ENCODE measurements at places on chromosomes 5 and 9. TPM values are rescaled to one million over a fixed set of nuclear protein-coding genes. Genes with fewer than 3 reads are reported as not detected.

- DNase-seq, result no peak
These were observed 3.0 kb downstream of the NADK2 start for GRCh38 chr5:36238502-36239295.

- DNase-seq, result no peak
These were observed 11.3 kb upstream of the HAVCR2 start for GRCh38 chr5:157120102-157120501.

DNA sequence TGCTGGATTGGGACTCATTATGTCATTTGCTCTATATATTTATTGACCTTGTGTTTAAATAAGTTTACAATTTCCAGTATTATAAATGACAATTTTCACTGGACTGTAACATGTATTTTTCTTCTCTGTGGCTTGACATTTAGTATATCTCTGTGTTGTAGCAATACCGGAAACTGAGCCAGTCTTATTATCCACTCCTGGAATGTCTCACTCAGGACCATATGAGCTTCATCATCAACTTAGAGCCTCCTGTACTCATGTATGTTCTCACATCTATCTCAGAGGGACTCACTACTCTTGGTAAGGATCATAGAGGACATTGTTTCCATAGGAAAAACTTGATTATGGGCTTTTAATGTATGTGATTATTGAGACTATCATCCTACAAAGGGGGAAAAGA lies 66.5 kb upstream of the TLX3 start:
- DNase-seq, result no peak

GRCh38 chr9:133691191-133691590 lies 47.0 kb downstream of the SARDH start:
- DNase-seq, result no peak

- no peak for DNase-seq
These were observed 45.6 kb downstream of the AOPEP start for GRCh38 chr9:94772144-94772543.

DNA sequence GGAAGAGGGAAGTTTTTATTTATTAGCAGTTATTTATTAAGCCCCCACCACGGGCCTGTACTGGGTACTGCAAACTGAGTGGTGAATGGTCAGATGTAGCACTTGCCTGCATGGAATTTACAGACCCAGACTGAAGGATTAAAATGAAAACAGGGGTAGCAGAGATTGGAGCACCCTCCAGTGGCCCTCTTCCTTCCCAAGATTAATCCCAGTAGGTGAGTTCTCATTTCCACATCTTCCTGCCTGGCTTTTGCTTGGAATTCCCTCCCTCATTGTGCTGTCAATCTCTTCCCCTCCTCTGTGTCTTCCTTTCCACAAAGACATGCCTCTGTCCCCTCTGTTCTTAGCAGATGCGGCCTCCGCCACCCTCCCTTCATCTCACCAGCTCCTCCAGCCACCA lies 39.2 kb downstream of the MVB12B start:
- DNase-seq, result no peak

DNA sequence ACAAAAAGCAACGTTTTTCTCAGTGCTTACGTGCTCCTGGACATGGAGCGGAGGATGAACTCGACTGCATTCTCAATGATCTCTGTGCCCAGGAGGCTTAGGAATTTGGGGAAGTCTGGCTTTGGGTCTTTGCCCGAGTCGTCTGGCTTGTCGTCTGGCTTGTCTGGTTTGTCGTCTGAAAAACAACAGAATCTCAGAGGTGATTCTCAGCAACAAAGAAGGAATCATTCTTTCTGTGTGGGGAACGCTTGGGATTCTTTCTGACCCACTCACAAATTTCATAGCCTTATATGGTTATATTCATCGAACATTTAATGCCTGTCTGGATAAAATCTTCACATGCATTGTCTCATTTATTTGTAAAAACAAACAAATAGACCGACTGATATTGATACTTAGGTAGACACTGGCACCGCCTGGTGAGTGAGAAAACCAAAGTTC lies 4.7 kb downstream of the C5orf46 start:
- no peak for DNase-seq

DNA sequence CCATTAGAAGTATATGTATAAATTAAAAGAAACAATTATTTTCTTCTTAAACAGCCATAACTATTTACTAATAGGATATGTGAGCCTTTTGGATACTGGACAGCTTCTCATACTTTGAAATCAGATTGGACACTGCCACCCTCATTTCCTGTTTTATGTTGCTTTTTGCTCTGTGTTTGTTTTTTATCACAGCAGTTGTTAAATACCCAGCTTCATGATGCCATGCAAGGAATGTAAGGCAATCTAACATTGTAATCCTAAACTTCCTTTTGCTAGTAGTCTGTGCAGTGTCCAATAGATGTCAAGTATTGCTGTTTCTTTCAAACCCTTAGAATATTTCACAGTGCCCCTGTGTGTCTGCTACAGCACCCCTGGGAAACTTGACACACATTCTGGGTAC lies 56.2 kb downstream of the CNTLN start:
- no peak for DNase-seq

GRCh38 chr9:89562186-89562814 lies 42.5 kb upstream of the GADD45G start:
- no peak for DNase-seq

DNA sequence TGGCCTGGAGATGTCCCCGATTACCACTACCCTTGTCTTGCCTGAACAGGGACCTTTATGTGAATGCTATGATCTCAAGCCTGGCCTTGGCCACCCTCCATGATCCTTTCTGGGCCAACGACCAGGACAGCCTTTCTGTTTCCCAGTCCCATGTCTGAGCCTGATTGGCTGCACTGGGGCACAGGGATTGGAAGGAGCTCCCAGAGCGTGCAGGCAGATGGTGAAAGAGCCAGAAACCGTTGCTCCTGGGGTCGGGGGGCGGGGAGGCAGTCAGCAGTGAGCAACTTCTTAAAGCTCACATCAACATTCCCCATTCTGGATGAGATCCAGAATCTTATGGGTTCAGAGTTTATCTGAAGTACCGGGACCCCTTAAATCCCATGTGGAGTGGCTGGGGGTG lies 84.4 kb downstream of the INSYN2B start:
- DNase-seq, result no peak

DNA sequence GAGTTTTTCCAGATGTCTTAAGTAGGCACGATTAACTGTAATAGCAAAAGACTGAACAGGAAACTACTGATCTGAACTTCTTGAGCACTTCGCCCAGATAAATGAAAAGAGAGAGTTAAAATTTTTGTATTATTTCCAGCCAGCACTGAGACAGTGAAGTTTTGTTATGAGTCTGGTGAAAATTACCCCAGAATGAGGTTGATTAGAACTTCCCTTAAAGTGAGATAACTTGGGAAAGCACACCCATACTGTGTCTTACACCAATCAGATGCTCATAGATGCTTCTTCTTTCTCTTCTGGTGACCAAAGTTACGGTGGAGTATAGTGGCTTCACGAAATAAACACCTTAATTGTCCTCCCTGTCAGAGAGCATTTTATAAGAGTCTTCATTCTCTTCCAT lies 131.8 kb upstream of the SLC12A2 start:
- no peak for DNase-seq

DNA sequence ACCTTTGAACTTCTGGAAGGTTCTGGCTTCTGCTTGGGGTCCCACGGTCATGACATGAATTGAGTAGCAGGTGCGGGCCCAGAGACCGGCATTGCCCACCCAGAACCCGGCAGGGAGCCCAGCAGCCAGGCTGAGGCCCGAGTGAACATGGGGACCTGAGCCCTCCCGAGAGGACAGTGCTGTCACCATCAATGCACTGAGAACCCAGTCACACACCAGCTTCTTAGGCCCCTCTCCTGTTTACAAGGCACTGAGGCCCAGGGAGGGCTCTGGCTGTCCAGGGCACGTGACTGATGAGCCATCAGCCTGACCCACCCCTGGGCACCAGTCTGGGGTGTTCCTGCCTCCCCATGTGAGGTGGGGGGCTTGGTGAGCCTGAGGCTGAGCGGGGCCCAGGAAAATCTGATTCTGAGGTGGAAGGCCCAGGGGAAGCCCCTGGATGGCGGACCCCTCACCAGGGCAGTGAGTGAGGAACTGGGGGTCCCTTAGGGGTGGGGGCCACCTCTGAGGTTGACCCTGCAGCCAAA lies 60.3 kb upstream of the RNU6ATAC start:
- no peak for DNase-seq

DNA sequence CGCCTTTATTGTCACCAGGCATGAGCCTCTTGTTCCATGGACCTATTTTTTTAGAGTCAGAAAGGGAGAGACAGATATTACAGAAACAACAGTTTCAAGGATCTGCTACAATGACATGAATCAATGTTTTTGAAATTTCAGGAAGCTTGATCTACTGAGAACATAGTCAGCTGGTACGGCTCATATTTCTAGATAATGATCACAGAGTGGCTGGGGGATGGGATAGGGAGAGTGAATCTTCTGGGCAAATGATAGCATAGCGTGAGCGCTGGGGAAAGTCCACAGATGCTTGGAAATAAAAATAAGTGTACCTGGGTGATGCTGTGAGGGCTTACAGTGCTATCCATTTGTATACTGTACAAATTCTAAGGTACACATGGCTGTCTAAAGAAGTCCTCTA lies 340.4 kb downstream of the EBF1 start:
- DNase-seq, result no peak

GRCh38 chr9:61665330-61665751 lies 475.5 kb downstream of the SPATA31A7 start:
- no peak for DNase-seq

GRCh38 chr5:23631302-23632045 lies 124.1 kb downstream of the PRDM9 start:
- no peak for DNase-seq

DNA sequence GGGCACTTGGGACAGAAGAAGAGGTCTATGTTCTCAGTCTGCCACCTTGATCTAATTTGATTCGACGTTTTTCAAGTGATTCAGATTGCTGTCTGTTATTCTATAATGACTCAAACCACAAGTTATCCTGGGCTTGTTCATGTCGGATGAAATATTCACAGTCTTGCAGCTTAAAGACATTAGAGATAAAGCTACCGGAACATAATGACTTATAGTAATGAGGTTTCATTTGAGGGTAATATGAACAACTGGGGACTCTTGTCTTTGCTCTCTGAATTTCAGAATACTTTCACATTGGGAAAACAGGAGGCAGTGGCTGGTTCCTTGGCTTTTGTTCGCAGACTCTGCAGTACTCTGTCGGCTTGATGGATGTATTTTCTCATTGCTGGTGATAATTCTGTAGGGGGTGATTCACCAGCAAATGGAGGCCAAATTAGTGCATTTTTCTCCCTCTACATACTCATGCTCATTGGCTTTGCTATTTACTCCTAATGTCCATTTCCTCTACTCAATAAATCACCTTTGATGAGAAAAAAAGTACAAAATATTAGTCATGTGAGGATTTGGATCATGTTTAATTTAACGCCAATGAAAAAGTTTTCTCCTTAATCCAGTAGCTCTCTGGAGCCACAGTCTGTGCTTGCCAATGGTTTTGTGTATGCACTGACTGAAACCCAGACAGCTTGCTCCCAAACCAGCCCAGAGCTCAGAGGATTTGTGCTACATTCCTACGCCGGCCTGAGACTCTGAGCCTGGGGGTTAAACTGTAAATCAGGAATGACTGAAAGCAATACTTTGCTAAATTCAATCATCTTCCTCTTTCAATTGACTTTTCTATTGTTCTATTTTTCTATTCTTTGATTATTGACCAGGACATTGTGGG lies 154.7 kb upstream of the ANKH start:
- DNase-seq, result no peak

- DNase-seq, result no peak
These were observed 60.4 kb upstream of the CTSL start for GRCh38 chr9:87665505-87665904.

DNA sequence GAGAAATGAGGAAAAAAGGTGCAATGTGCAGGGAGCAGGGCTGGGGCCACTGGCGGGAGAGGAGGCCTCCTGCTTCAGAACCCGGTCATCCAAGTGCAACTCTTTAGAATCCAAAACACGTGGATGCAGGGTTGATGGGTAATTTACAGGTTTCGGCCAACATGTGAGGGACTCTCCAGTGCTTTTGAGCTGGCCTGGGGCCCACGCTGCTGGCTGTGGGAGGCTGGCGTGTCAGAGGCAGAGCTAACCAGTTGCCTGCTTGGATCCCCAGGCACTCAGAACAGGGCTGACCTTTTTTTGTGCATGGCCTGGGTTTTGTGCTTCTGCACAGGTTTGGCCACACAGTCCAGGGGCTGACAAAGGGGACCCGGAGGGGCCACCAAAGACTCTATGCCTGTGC lies 61.6 kb downstream of the GADD45G start:
- no peak for DNase-seq

LEAP2 gene
- total RNA-seq, result 1.4 TPM

PCAT7 gene
- 0.18 TPM for total RNA-seq

THOC3 gene
- total RNA-seq, result 63.3 TPM

SOWAHA gene
- total RNA-seq, result 16.7 TPM

DMRT1 gene
- not detected for total RNA-seq

OR1J2 gene
- total RNA-seq, result not detected

STKLD1 gene
- 0.87 TPM for total RNA-seq

SYK gene
- 4.5 TPM for total RNA-seq

PCDHB13 gene
- total RNA-seq, result 4.0 TPM

PTPN3 gene
- total RNA-seq, result 16.3 TPM

Data from prostate gland (tissue), 2 donors.